Fibroblast of skin of right biceps (primary cell): ENCODE measurements at places on chromosomes 4 and X.

GRCh38 chrX:66045894-66046293 is 6.0 kb upstream of the VSIG4 start:
- DNase-seq, result no peak

DNA sequence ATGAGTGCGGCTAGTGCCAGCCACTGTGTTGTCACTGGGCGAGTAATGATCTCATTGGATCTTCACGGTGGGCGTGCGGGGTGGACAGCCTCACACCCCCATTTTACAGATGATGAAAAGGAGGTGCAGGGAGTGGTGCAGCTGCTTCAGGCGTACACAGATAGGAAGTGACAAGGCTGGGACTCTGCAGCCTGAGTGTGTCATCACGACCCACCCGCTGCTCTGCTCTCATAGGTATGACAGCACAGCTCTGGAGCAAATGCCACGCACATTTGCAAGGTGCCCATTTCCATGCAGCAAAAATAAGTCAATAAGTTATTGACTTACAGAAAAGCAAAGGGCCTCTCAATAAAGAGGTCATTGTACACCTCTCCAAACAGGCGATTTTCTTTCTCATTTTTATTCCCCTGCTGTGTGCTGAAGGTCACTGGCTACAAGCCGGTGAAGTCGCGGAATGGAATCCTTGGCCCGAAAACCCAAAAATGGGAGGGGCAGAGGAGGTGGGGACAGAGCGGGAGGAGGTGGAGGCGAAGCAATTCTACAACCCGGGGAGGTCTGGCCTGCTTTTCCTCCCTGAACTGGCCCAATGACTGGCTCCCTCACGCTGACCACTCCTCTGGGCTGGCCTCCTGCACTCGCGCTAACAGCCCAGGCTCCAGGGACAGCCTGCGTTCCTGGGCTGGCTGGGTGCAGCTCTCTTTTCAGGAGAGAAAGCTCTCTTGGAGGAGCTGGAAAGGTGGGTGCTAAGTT is at the start of gene SOD3:
TSS of gene SOD3 (plus strand) at position 658 of the 750 bp plus-strand sequence. CDS start 3,949 bp downstream, outside the sequence.
- peak; percentile 77 for DNase-seq

DNA sequence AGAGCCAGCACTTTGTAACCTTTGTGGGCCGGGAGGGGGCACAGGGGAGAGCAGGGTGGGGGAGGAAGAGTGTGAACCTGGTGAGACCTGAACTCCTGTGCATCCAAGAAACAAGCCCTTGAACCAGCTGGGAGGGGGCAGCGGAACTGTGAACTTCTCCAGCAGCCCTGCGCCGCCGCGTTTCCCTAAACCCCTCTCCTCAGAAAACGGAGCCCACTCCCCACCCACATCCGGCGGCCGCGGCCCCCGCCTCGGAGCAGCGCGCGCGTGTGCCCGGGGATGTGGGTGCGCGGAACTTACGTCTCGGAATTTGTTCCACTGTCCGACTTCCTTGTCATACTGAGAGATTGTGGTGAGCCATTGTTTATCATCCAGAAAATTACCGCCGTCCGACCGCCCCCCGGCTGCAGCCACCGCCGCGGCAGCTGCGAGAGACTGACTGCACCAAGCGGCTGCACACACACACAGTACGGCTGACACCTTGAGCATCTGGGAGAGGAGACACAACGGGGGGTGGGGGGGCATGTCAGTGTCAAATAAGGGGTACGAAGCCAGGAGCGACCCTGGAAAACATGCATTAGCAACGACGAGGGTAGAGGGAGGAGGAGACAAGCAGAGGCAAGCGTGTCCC is 494 bp downstream of the SPOCK3 start:
- peak; percentile 13 for DNase-seq

DNA sequence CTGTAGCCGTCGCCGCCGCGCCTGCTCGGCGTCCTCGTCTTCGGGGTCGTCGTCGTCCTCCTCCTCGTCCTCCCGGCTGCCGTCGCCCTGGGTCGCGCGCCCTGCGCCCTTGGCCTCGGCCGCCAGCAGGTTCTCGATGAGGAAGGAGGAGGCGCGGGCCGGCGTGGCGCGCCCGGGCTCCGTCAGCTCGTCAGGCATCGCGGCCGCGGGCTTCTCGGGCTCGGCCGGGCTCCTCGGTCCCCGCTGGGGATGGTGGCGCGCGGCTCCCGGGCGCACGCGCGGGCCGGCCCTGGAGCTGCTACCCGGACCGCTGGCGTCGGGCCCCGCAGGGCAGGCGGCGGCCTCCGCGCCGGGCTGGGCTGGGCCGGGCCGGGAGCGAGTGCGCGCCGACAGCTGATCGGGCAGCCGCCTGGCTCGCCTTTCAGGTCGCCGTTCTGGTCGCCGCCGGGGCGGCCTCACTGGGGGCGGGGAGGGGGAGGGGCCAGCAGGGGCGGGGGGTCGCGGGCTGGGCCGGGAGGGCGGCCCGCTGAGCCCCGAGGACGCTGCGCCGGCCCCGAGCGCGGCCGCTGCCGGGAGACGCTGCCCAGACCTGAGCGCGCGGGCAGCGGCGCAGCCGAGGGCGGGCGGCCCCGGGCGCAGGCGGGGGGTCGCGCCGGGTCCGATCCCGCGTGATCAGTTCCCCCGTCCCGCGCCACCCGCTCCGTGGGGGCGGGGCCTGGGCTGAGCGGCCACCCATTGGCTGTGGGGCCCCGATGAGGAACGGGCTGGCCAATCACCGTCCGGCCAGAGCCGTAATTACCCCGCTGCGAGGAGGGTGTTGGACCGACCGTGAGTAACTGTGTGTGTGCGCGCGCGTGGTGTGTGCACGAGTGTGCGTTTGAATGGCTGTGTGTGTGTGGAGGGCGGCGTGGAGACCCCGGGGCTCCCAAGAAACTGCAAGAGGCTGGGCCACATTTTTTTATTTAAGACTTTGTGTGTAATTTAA is at the start of gene HMX1:
TSS of gene HMX1 (minus strand) at position 423 of the 985 bp plus-strand sequence. CDS start at position 198, 225 bp downstream.
- no peak for DNase-seq

DNA sequence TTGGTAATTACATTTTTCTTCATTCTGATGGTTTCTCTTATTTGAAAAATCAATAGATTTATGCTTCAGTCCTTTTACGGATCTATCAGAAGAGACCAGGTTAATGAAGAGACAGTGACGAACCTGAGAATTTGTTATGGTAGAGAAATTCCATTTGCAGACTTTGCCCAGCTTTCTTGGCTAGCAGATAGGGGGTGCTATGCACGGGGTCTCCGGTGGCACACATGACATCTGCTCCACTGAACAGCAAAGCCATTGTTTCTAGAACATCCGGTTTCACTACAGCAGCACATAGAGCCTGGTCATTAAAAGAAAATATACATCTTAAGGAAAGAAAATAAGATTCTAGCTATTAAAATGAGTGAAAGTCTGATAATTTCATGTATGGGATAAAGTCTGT is 85.1 kb downstream of the ARAP2 start:
- DNase-seq, result no peak

- peak; percentile 90 for DNase-seq
These were observed 55.0 kb upstream of the PAK3 start for GRCh38 chrX:111041018-111041462.

DNA sequence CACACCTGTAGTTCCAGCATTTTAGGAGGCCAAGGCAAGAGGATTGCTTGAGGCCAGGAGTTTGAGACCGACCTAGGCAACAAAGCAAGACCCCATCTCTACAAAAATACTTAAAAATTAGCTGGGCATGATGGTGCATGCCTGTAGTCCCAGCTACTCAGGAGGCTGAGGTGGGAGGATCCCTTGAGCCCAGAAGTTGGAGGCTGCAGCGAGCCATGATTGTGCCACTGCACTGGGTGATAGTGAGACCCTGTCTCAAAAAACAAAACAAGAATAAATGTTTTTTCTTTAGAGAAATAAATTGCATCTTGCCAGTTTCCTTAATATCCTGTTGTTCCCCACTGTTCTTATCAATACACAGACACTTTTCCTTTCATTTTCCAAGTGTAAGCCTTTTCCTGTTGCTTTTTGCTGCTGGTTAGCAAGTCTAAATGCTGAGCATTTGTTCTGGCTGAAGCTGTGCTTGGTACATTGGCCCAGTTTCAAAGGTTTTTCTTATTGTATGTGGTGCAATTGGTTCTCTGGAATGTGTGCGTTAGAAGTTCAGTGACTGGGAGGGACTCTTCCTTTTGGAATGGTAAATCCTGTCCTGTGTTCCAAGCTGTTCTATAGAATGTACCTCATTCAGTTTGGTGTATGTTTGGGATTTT is 98.2 kb downstream of the AFF1 start:
- DNase-seq, result peak; percentile 77

- no peak for DNase-seq
These were observed 34.7 kb downstream of the FGF2 start for GRCh38 chr4:122861172-122861943.

GRCh38 chr4:1547131-1547855 is 136.8 kb downstream of the FAM53A start:
- DNase-seq, result no peak

GRCh38 chr4:136985683-136986082 is 546.6 kb downstream of the PCDH18 start:
- DNase-seq, result no peak

- DNase-seq, result no peak
These were observed 83.1 kb upstream of the GYPA start for GRCh38 chr4:144223661-144224060.

GRCh38 chr4:33649015-33649414 is 2595.3 kb downstream of the ARAP2 start:
- DNase-seq, result peak; percentile 45

DNA sequence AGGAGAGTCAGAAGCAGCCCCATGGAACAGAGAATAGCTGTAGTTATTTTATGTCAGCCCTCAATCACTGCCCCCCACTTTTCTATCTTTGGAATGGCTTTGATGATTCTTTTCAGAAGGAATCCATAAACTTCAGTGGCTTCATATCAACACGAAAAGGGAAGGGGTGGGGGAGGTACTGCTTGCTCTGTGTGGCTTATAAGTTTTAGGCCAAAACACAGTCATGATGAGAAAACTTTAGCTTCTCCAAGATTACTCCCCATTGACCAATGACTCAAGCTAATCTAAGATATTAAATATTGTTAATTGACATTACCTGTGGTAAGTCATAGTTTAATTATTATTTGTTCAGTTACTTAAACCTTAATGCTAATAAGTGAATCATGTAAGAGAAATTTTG is 669.6 kb upstream of the FAM241A start:
- peak; percentile 58 for DNase-seq

- DNase-seq, result no peak
These were observed 150.8 kb downstream of the RBMX2 start for GRCh38 chrX:130552444-130553073.

- DNase-seq, result no peak
These were observed 24.1 kb upstream of the MTM1 start for GRCh38 chrX:150544222-150544787.

DNA sequence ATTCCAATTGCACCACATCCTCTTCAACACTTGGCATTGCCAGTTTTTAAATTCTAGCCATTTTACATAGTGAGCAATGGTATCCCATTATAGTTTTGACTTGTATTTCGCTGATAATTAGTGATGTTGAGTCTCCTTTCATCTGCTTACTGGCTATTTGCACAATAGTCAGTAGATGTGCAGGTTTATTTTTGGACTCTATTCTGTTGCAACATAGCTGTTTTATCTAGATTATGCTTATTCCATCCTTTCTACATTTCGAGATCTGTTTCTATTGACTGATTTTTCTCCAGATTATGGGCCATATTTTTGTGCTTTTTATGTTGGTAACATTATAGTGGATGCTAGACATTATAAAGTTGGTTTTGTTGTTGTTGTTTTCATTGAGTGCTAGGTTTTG is 106.1 kb downstream of the WWC2 start:
- no peak for DNase-seq

DNA sequence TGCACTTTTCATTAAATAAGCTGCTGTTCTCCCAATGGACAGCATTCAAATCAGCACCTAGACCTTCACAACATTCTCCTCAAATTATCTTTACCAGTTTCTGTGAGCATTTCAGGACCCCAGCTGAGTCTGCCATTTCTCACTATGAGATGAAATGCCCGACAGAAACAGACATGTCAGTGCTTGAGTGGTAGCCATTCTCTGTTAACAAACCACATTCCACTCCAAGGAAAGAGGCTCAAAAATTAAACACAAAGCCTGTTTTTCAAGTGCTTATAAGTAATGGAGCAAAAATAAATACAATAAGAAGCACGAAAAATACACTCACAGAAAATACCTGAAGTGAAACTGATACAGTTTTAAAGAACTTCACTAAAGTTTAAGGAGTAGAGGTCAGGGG is 320.2 kb upstream of the PRPS2 start:
- no peak for DNase-seq

- DNase-seq, result peak; percentile 34
These were observed 30.7 kb upstream of the MAP9 start for GRCh38 chr4:155407480-155407879.

GRCh38 chr4:149055624-149056023 is 613.4 kb upstream of the NR3C2 start:
- DNase-seq, result no peak

GRCh38 chr4:25658777-25659176 is 3.1 kb downstream of the SLC34A2 start:
- DNase-seq, result no peak

- DNase-seq, result peak; percentile 45
These were observed 884 bp downstream of the RELL1 start for GRCh38 chr4:37685161-37685822.

- DNase-seq, result peak; percentile 88
These were observed 983.7 kb downstream of the STIM2 start for GRCh38 chr4:27844376-27844775.

DNA sequence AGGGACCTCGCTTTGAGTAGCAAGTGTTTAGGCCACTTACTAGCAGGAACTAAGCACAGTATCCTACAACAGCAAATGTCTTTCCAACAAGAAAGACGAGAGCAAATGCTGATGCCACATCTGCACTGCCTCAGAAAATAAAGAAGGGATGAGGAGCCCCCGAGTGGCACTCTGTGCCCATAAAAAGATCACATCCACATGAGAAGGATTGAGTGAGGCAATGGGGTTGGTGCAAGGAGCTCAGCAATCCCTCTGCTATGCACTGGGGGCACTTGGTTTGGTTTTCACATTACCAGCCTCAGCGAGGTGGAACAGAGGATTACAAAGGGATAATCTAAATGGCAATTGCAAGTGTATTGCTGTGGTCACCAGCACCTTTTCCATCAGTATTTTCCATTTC is 252.8 kb upstream of the SLC7A11 start:
- peak; percentile 44 for DNase-seq

DNA sequence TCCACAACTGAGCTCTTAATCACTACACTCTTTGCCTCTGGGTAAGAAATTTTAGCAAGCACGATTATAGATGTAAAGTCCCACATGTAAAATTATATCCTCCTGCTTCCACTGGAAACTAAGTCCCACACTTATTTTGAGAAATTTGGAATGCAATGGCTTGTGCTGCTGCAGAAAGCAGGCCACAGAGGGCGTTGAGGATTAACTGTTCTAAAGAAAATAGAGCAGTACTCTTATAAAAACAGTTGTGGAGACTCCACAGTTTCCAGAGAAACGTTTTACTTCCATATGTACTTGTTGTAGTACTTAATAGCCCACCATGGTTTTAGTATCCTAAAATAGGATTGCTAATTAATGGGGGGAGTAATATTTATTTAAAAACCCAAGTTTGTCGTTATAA is 1.7 kb upstream of the CENPC start:
- DNase-seq, result no peak

DNA sequence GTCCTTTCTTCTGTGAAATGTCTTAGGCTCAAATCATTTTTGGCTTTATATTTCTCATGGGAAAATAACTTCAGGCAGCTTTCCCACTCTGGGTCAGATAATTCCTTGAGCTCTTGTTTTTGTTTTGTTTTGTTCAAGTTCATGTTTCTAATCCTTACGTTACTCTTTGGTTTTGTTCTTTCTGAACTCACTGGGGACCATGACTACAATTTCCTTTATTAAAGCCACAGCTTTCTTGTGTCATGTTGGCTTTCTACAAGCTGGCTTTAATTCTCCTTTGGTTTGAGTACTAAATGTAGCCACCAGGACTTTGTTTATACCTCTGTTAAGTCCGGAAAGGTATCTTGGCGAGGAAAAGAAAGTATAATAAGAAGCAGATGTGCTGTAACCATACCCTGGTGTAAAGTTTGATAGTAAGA is 30.8 kb upstream of the ANXA3 start:
- peak; percentile 55 for DNase-seq

- no peak for DNase-seq
These were observed 2.4 kb upstream of the PLAC1 start for GRCh38 chrX:134660627-134661026.
